ENCODE measurements at places on chromosomes 6 and 20.

DNA sequence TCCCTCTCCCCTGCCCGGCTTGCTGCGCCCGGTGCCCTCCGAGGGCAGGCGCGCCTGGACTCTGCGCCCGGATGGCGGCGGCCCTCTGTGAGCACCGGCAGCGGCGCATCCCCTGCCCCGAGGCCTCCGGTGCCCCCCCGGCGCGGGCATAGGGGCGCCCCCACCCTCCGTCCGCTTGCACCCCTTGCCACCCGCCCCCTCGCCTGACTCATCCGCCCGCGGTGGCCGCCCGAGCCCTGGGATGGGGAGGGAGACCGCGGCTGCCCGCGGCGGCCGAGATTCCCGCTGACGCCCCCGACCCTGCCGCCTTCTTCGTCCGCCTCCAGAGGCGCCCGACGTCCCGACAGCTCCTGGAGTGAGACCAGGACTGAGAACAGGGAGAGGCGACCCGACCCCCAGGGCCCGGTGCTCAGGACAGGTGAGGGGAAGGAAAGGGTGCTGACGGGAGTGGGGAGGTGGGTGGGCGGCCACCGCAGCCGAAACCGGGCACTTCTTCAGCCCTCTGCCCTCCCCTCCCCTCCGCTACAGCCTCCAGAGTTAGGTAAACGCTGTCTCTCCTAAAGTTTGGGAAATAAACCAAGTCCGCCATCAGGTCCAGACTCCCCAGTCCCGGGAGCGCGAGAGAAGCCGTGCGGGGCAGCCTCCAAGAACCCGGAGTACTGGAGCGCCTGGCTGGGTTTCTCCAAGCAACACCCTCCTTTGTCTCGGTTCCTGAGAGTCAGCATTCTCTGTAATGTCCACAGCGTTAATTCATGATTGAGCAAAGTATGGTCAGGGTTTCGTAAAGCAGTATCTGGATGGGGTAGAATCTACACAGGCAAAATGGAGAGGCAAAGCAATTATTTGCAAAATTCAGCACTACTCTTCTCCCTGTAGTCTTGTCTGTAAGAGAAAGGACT lies 539 bp downstream of the TMEM200A start:
- DNase-seq, result peak; percentile 24

GRCh38 chr6:142635130-142635529 lies 309.8 kb downstream of the HIVEP2 start:
- DNase-seq, result no peak

- DNase-seq, result no peak
Observed at GRCh38 chr6:100719883-100720682, 161.0 kb downstream of the ASCC3 start.

- DNase-seq, result no peak
Observed at GRCh38 chr6:103122766-103123601, 1729.5 kb downstream of the GRIK2 start.

Measured in omental fat pad (tissue), 4 donors.